ENCODE measurements at places on chromosomes 3 and 15.

DNA sequence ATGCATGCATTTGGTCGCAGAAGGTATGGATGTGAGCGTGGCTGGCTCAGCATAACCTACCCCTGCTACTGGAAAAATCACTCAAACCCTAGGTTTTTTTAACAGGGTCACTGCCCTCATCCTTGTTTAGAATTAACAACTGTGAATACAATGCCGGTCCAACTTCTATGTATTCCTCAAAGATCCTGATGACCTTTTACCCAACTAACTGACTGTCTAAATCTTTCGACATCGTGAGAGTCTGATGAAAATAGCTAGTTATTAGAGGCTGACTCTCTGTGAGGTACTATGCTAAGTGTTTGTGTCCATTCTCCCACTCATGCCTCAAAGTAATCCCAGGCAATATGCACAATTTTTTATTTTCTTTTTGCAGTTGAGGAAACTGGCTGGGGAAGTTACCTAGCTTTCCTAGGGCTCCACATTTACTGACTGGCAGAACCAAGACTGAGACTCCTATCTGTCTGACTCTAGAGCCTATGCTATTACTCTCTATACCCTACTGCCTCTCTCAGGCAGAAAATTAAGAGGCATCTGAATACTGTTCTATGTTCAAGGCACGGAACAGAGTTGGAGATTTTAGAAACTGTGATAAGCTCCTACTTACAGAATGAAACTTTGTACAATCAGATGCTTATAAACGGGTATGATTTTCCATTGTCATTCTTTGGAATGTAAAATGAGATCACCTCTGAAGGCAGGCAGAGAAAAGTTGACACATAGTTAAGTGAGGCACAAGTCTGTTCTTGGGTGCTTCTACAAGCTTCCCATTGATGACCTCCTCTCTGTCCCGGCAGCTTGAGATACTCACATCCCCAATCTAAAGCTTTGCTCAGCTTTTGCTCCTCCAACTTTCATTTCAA is 56.4 kb downstream of the FILIP1L start:
- DNase-seq = no peak

DNA sequence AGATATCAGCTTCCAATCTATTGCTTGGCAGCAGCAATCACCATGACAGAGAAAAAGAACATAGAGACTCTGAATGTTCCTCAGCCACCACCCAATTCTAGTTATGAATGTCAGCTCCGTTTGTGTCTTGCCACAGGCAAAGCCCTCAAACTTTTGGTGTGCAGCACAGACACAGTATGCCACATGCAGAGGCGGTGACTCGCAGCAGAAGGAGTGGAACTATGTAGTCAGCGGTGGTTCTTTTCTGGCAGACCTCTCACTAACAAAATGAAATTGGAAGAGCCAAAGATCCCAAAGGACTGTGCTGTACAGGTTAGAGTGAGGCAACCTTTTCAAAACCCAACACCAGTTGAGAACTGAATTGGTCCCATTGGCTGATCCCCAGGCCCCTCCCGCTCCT is 220.9 kb downstream of the SLC9A9 start:
- no peak for DNase-seq

DNA sequence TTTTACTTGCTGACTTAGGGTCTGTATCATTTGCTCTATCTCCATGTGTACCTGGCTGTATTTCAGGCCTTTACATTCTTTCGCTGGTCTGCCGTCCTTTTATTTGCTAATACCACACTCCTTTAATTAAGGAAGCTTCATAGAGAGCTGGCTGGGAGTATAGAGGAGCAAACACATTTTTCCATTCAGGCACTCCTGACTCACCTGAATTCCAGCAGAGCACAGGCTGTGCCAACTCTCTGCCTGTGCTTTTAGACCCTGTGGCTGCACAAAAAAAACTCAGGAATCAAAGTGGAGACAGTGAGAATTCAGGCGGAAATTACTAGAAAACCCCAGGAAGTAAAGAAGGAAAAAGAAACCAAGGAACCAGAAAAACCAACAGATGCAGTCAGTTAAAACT is 29.0 kb upstream of the ATP10A start:
- no peak for DNase-seq

DNA sequence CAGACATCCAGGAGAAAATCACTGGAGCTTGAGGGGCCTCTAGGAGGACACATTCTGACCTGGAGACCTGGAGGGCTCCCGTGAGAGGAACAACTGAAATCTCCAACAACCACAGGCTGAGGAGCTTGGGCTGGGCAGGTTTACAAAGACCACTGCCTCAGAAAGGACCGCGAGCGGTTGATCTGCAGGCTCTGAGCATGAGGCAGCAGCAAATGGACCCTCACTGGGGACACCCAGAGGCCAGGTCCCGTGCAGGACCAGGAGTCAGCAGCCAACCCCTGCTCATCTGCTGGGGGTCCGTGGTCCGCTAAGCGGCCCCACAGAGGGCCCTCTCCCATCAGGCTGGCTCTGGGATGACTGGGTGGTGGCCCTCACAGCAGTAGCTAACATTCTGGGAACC is 10.5 kb upstream of the EPHB3 start:
- no peak for DNase-seq

- no peak for DNase-seq
These were observed 1198.6 kb upstream of the EPHA6 start for GRCh38 chr3:95615592-95616310.

GRCh38 chr15:31390777-31391486 is 64.3 kb downstream of the KLF13 start:
- no peak for DNase-seq

DNA sequence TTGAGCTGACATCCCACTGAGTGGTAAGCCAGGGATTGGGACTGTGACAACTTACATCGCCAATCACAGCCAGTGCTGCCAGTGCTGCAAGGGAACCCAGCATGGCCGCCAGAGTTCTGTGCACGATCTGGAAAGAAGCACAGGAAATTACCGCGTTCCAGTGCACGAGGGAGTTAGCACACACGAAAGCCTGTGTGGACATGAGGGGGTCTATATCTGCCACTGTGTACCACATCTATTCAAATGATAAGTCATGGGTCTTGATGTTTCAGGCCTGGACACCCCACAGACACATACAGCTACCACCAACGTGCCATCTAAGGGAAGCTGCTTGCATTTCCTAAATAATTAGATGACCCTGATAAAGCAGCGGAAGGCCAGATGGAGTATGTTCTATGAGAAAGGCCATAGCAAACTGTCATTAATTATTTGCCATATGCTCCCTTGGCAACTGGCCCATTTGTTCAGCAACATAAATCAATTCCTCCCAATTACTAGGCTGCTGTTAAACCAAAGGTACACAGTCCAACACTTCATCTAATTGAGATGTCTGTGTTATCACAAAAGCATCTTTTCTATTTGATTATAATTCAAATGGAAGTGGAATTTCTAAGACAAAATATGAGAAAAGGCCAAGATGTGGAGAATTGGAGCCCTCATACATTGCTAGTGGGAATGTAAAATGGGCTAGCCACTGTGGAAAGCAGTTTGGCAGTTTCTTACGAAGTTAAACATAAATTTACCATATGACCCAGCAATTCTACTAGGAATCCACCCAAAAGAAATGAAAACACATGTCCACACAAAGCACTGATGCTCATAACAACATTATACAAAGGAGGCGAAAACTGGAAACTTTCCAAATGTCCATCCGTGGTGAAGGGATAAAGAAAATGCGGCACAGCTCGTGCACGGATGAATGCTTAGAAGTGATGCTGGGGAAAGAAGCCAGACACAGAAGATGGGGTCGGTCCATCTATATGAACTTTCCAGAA is 108.3 kb downstream of the OCA2 start:
- DNase-seq = no peak

DNA sequence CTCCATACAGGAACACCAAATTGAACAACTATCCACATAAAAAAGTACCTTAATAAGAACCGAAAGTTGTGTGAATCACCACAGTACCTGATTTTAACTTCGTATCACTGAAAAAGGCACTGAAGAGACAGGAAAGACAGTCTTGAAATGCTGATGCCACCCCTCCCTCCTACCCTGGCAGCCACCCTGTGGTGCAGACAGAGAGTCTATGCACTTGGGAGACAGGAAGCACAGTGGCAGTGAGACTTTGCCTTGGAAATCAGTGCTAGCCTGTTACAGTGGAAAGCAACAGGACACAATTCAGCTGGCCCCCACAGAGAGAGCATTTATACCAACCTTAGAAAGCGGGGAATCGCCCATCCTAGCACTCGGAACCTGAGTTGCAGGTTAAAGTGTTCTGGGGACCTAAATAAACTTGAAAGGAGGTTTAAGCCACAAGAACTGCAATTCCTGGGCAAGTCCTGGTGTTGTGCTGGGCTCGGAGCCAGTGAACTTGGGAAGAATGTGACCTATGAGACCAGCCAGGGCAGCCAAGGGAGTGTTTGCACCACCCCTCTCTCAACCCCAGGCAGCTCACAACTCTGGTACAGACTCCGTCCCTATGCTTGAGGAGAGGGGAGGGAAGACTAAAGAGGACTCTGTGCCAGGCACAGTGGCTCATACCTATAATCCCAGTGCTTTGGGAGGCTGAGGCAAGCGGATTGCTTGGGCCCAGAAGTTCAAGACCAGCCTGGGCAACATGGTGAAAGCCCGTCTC is 240.1 kb downstream of the ISL2 start:
- DNase-seq = no peak

- DNase-seq = no peak
These were observed 15.9 kb downstream of the ZNF860 start for GRCh38 chr3:31997500-31997899.

GRCh38 chr3:12187448-12188327 is 29.0 kb upstream of the TIMP4 start:
- peak; percentile 46 for DNase-seq

- no peak for DNase-seq
These were observed 7.7 kb downstream of the CRABP1 start for GRCh38 chr15:78347586-78348543.

- no peak for DNase-seq
These were observed 45.2 kb downstream of the CMC1 start for GRCh38 chr3:28286595-28286994.

- DNase-seq = no peak
These were observed 38.8 kb downstream of the GADL1 start for GRCh38 chr3:30855400-30856292.

GRCh38 chr3:171198781-171199472 is 172.4 kb upstream of the SLC2A2 start:
- DNase-seq = no peak

- DNase-seq = no peak
These were observed 1038.5 kb upstream of the NR2F2 start for GRCh38 chr15:95291898-95292472.

DNA sequence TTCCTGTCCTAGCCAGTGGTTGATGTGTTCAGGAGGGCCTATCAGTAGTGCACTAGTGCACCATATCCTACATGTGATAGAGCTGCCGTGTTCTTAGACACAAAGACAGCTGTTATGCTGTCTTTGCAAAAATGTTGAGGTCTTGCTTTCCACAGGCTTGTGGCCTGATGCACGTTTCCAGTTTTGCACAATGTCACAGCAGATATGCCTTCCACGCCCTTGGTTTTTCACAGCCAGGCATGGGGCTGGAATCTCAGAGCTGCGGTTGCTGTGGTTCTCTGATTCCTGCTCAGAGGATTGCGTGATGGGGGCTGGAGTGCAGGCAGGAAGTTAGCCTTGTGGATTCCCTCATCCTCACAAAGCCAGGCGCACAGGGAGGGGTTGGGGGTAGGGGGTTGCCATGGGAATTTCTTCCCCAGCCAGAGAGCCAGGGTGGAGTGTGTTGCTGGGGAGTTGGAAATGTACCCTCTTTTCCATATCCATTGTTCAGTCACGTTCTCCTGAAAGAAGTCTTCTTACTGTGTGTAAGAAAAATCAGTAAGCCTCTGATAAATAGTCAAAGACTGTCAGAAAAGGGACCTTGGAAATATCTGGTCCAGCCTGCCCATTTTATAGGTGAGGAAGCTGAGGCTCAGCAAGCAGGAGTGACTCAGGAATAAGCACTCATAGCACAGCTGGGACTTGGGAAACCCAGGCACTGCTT is 79.4 kb downstream of the SMAD3 start:
- DNase-seq = no peak

- no peak for DNase-seq
These were observed 53.3 kb downstream of the EXOG start for GRCh38 chr3:38549486-38549885.

- DNase-seq = no peak
These were observed 1138.4 kb downstream of the TBL1XR1 start for GRCh38 chr3:176058856-176059255.

GRCh38 chr3:20857636-20858035 is 671.6 kb upstream of the SGO1 start:
- DNase-seq = no peak

DNA sequence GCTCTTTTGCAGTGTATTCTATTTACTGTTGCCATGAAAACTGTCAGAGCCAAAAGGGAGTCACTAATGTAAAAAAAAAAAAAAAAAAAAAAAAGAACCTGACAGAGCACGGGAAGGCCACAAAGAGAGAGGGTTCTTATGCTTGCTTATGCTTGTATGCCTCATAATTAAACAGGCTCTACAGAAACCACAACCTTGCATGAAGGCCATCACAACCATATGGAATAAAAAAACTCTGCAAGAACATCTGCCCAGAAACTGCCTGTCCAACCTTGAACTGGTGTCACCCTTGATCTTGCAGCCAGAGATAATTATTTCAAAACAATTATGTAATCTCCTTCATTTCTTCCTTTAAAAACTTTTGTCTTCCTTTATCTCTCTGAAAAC is 50.1 kb downstream of the CFAP20DC start:
- DNase-seq = no peak

DNA sequence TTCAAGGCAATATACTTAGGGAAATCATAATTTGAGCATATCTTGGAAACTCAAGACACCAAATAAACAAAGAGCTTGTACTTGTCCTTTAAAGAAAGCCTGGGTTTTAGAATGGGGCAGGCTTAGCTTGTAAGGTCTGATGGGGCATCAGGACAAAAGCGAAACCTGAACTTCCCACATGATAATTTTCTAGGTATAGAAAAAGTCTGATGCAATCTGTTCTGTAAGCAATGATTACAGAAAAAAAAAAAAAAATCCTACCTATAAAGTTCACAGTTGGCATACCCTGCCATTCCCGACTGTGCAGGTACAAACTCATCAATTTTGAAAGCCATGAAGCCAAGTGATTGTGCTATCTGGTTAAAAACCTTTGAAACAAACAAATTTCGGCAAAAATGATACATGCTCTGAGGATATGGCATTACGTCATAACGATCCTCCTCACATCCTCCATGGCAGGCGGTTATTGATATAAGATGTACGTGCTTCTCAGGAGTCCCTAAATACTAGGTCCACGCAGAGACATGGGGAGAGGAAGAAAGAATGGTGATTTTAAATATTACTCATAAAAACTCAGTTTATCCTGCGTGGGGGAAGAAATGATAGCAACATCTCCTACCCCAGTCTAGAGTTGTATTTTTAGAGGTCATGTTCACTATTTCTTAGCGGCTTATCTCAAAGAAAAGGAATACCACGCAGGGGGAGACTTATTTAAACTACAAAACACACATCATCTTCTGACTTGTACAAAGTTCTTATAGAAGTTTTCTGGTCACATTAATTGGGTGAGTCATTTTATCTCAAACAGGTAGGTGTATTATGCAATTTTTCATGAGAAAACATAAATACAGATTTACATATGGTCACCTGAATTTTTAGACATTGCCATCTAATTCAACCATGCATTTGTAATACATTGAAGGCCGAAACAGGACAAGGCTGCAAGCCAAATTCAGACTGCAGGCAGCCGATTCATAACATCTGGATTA is 27.0 kb downstream of the MB21D2 start:
- no peak for DNase-seq

- no peak for DNase-seq
These were observed 51.8 kb downstream of the MITF start for GRCh38 chr3:69791106-69791505.

GRCh38 chr3:88044411-88044810 is 14.4 kb downstream of the CGGBP1 start:
- DNase-seq = no peak

Data from GM12892 (cell line).